Activated naive CD4-positive, alpha-beta T cell treated with Interleukin-2 at 50 U/mL for 16 hours (primary cell): ENCODE measurements at places on chromosomes 11 and 22.
A peak's percentile ranks its signal among the peaks of the same experiment; 100 is the strongest.

- peak; percentile 13 for DNase-seq
Measured at GRCh38 chr11:107561688-107562087, 3.8 kb downstream of the ALKBH8 start.

- DNase-seq = no peak
Measured at GRCh38 chr22:44373234-44373633, 60.5 kb upstream of the SHISAL1 start.

DNA sequence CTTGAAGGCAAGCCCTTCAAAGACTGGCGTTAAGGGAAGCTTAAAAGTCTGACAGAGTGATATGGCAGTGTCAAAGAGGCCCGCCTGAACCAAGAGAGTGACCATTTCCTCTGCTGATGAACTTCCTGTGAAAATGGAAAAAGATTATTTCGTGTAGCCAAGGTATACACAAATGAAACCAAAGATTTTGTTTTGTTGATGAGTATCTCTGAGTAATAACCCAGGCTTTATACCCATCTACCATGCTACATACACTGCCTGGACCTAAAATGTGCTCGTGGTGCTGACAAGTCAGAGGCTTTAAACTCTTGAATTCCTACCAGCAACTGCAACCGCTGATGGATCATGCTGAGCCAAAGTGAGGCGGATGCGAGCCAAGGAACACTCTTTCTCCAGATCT is 21.0 kb upstream of the FNBP4 start:
- no peak for DNase-seq

- DNase-seq = no peak
Measured at GRCh38 chr11:889257-889656, 21.4 kb downstream of the CHID1 start.
